ENCODE measurements at places on chromosomes 12 and 14. TPM values are rescaled to one million over a fixed set of nuclear protein-coding genes. Genes with fewer than 3 reads are reported as not detected.

Gene PROX2
- not detected for total RNA-seq

DNA sequence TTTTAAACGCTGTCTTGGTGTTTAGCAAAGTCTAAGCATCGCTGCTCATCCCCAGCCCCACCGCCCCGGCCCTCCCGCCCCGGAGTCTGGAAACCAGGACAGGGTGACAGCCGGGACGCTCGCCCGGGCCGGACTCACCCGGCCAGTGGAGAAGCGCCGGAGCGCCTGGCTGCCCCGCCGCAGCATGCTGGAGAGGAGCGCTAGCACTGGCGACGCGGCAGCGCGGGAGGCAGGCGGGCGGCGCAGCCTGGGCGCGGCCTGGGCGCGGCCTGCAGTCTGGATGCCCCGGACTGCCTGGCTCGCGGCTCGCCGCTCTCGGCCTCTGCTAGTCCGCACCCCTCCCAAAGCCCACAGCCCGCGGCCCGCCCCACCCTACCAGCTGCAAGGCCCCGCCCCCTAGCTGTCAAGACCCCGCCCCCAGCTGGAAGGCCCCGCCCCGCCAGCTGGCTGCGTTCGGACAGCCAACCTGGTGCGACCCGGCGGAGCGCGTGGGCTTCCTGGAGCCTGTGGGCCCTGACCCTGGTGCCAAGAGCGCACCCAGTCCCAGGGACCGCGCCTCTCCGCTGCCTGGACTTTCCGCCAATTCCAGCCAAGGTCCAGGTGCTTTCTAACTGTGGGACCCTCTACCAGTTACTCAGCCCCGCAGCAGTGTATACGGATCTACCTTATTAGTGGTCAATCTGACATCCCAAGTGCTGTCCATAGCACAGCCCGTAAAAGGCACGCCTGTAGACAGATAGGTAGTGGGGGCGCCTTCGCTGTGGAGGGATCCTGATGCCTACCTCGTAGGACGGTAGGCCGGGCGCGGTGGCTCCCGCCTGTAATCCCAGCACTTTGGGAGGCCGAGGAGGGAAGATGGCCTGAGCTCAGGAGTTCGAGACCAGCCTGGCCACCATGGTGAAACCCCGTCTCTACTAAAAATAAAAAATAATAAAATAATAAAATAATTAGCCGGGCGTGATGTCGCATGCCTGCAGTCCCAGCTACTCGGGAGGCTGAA, at the start of gene ALDH1L2:
TSS of gene ALDH1L2 (minus strand) at position 208 of the 1,000 bp plus-strand sequence. CDS start at position 186, 22 bp downstream.
- H3K27me3 ChIP-seq: no peaks in the 10 kb centered on the region
- no peak within 1 kb of the TSS for H3K27ac ChIP-seq
- no peaks in the 10 kb centered on the region for H3K36me3 ChIP-seq
- H3K4me3 ChIP-seq: peak within 1 kb of the TSS; percentile 12

GRCh38 chr14:89477391-89477790, 60.4 kb upstream of the FOXN3 start:
- no peaks in the 10 kb centered on the region for H3K36me3 ChIP-seq
- H3K27me3 ChIP-seq: no peaks in the 10 kb centered on the region
- no peaks in the 10 kb centered on the region for H3K4me1 ChIP-seq
- no peak overlapping the region for H3K27ac ChIP-seq
- no peak overlapping the region for H3K4me3 ChIP-seq
- no peak for DNase-seq

DNA sequence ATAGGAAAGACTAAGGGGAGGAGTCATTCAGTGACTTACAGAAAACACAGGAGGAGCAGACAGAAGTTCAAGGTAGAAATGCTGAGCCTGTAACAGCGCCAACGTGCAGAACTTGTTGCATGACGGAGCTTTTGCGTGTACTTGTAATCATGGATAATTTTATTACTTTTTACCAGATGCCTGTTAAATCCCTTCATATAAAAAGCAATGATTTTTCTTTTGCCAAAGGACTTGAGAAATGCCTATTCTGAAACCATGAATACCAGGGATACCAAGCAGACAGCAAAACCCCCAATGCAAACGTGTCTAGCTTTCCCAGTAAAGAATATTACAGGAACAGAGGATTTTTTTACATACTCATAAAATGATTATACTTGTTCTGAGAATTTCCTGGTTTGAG, 163.6 kb upstream of the GSC start:
- H3K4me3 ChIP-seq: no peak overlapping the region
- no peak for DNase-seq
- no peaks in the 10 kb centered on the region for H3K27me3 ChIP-seq
- H3K4me1 ChIP-seq: peaks cover 13% of the 10 kb centered on the region
- no peak overlapping the region for H3K27ac ChIP-seq

Measured in thyroid gland (tissue), 4 donors.